ENCODE measurements at places on chromosomes 2 and 18.

GRCh38 chr2:232038251-232038880, 76.9 kb downstream of the DIS3L2 start:
- no peak for DNase-seq

- no peak for DNase-seq
These were observed 9.1 kb downstream of the TMEM127 start for GRCh38 chr2:96256611-96257113.

GRCh38 chr2:55153584-55154299, 78.4 kb downstream of the CLHC1 start:
- no peak for DNase-seq

DNA sequence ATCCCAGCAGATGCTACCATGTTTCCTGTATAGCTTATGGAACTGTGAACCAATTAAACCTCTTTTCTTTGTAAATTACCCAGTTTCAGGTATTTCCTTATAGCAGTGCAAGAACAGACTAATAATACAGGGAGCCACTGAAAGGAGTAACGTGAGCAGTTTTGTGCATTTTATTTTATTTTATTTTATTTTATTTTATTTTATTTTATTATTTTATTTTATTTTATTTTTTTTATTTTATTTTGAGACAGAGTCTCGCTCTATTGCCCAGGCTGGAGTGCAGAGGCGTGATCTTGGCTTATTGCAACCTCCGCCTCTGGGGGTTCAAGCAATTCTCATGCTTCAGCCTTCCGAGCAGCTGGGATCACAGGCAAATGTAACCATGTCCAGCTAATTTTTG, 156.3 kb upstream of the MSH6 start:
- no peak for DNase-seq

GRCh38 chr2:231546014-231546715, 15.9 kb upstream of the NMUR1 start:
- DNase-seq = no peak

DNA sequence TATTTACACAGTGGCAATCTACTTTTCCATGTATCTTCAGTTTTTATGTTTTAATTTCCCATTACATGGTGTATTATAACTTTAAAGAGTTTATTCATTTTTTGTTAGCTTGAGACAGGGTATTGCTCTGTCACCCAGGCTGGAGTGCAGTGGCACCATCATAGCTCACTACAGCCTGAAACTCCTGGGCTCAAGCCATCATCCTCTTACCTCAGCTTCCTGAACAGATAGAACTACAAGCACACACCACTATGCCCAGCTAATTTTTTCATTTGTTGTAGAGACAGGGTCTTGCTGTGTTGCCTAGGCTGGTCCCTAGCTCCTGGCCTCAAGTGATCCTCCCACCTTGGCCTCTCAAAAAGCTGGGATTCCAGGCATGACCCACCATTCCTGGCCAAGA, 66.8 kb downstream of the COA5 start:
- no peak for DNase-seq

All from Caki2 (cell line).